ENCODE measurements at places on chromosomes 4 and X.

- no peak overlapping the region for H3K27ac ChIP-seq
- no peaks in the 10 kb centered on the region for H3K4me1 ChIP-seq
- no peak overlapping the region for H3K4me3 ChIP-seq
- peaks cover 1% of the 10 kb centered on the region for H3K27me3 ChIP-seq
- no peaks in the 10 kb centered on the region for H3K36me3 ChIP-seq
- no peak for DNase-seq
Observed at GRCh38 chr4:104815665-104816064, 321.0 kb upstream of the CXXC4 start.

- no peak overlapping the region for H3K27ac ChIP-seq
- no peak for DNase-seq
- H3K4me1 ChIP-seq: no peaks in the 10 kb centered on the region
- H3K4me3 ChIP-seq: no peak overlapping the region
- no peaks in the 10 kb centered on the region for H3K36me3 ChIP-seq
Observed at GRCh38 chrX:120677004-120677652, 47.3 kb upstream of the C1GALT1C1 start.

GRCh38 chrX:155938132-155938531 lies 57.0 kb downstream of the VAMP7 start:
- no peak for DNase-seq
- no peak overlapping the region for H3K27ac ChIP-seq
- H3K4me1 ChIP-seq: no peaks in the 10 kb centered on the region
- no peak overlapping the region for H3K4me3 ChIP-seq

DNA sequence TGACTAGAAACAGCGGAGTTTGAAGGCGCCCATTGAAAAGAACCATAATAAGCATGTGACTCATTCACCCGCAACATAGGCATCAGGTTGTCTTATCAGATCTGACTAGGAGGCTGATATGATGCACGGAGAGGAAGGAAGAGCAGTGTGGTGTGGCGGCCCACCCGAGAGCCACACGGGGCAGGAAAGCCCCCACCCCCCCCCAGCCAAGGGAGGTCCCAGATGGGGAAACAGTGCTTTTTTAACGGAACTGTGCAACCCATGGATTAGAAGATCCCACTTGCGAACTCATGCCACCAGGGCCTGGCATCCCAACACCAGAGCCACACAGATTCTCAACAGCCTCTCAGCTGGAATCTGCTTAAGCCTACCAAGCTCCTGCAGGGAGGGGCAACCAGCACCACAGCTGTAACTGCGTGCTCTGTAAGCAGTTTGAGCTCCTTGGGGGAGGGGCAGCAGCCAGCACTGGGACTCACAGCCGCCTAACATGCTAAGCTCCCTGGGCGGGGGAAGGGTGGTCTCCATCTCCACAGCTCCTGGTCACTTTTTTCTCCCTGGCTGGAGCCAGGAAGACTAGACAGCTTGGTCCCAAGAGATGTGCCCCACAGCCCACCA lies 466.2 kb downstream of the PDGFC start:
- no peaks in the 10 kb centered on the region for H3K36me3 ChIP-seq
- DNase-seq: no peak
- H3K27me3 ChIP-seq: no peaks in the 10 kb centered on the region
- H3K27ac ChIP-seq: no peak overlapping the region
- H3K4me1 ChIP-seq: no peaks in the 10 kb centered on the region

DNA sequence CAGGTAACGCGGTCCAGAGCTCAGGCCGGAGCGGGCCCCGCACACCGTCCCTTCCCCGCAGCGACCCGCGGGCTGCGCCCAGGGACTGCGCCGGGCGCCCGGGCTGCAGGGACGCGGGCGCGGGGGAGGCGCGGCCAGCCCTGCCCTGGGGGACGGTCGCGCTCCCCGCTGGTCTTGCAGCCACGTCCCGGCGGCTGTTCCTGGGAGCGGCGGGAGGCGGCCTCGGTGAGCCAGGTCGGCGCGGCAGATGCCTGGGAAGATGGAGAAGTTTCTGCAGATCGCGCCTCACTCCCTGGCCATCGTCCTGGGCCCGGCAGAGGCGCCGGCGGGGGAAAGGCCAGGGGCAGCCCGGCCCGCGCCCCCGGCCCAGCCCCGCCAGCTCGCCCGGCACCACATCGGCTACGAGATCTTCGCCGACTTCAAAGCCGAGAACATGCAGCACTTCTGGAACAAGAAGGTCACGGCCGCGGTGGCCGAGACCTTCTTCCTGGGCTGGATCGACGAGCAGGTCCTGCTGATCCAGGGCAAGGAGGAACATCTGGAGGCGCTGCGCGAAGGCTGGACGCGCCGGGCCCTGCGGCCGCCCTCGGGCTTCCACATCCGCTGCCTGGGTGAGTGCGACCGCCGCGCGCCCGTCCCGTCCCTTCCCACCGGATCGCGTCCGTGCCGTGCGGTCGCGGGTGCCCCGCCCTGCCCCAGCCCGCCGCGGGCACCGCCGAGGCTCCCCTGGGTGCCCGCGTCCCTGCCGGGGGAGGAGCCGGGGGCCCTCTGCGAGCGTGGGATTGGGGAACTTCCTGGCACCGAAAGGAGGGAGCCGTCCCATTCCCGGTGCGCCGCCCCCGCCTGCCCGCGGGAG lies 107.4 kb upstream of the STOX2 start:
- H3K4me3 ChIP-seq: no peak overlapping the region
- H3K27ac ChIP-seq: no peak overlapping the region
- DNase-seq: peak; percentile 42
- peaks cover 7% of the 10 kb centered on the region for H3K4me1 ChIP-seq
- peaks cover 10% of the 10 kb centered on the region for H3K36me3 ChIP-seq

DNA sequence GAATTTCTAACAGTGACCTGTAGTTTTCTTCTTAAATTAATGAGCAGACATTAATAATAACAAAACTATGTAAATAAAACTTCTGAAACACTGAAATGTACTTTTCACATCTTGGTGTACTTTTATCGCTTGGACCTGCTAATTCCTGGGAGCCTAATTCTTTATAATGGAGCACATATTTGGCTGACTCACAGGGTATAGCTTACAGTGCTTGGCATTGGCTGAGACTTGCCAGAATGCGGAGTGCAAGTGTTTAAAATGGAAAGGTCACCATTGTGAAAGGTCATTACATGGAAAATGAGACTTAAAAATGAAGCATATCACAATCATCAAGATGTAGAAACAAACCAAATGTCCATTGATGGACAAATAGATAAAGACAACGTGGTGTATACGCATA lies 137.3 kb upstream of the PDLIM3 start:
- no peaks in the 10 kb centered on the region for H3K36me3 ChIP-seq
- peaks cover 4% of the 10 kb centered on the region for H3K4me1 ChIP-seq
- no peak overlapping the region for H3K27ac ChIP-seq
- peaks cover 2% of the 10 kb centered on the region for H3K27me3 ChIP-seq
- no peak overlapping the region for H3K4me3 ChIP-seq

GRCh38 chrX:9378980-9379696 lies 85.7 kb upstream of the TBL1X start:
- H3K36me3 ChIP-seq: no peaks in the 10 kb centered on the region
- H3K27ac ChIP-seq: no peak overlapping the region
- H3K4me1 ChIP-seq: no peaks in the 10 kb centered on the region
- no peak for DNase-seq
- peaks cover 2% of the 10 kb centered on the region for H3K27me3 ChIP-seq

DNA sequence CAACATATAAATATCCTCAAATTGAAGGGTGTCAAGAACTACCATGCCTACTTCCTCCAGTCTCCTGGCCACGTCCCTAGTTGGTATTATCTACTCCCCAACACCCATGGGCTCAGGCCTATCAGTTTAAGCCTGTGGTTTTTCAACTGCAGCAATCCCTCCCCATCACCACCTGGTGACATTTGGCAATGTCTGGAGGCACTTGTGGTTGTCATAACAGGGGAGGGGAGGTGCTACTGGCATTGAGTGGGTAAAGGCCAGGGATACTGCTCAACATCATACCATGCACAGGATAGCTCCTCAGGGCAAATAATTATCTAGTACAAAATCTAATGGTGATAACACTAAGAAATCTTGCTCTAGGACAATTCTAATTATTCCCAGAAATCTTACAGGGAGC lies 95.3 kb downstream of the COMMD8 start:
- no peak for DNase-seq
- H3K36me3 ChIP-seq: no peaks in the 10 kb centered on the region
- no peak overlapping the region for H3K27ac ChIP-seq
- H3K4me3 ChIP-seq: no peak overlapping the region

DNA sequence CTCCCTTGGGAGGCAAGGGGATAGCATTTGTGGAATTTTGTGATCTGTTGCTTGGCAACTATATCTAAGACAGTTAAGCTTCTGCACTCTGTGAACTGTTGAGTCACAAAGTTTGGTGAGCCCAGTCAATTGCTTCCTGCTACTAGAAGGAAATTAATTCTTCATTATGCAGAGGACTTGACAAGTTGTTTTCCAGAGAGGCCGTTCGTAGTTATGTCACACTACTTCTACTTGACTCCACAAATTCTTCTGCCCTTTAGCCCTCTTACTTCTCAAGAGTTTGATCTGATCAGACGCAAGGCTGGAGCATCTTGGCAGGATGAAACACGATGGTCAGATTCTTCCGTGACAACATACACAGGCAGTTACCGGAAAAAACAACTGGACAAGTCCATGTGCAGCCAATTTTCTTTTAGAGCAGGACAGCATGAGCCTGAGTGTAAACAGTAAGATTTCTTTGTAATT lies at the start of gene C4orf51:
Gene C4orf51, plus strand, starts transcription at position 156 of the 465 bp plus-strand sequence. Its CDS starts 58 bp downstream, at position 214.
- H3K36me3 ChIP-seq: no peaks in the 10 kb centered on the region
- H3K4me3 ChIP-seq: no peak within 1 kb of the TSS
- H3K27me3 ChIP-seq: no peaks in the 10 kb centered on the region
- DNase-seq: no peak
- no peak within 1 kb of the TSS for H3K27ac ChIP-seq
- no peaks in the 10 kb centered on the region for H3K4me1 ChIP-seq

GRCh38 chr4:3767570-3768288 lies 1.5 kb downstream of the ADRA2C start:
- H3K36me3 ChIP-seq: peaks cover 3% of the 10 kb centered on the region
- H3K4me3 ChIP-seq: peak overlapping the region; percentile 88
- peaks cover 11% of the 10 kb centered on the region for H3K27me3 ChIP-seq

DNA sequence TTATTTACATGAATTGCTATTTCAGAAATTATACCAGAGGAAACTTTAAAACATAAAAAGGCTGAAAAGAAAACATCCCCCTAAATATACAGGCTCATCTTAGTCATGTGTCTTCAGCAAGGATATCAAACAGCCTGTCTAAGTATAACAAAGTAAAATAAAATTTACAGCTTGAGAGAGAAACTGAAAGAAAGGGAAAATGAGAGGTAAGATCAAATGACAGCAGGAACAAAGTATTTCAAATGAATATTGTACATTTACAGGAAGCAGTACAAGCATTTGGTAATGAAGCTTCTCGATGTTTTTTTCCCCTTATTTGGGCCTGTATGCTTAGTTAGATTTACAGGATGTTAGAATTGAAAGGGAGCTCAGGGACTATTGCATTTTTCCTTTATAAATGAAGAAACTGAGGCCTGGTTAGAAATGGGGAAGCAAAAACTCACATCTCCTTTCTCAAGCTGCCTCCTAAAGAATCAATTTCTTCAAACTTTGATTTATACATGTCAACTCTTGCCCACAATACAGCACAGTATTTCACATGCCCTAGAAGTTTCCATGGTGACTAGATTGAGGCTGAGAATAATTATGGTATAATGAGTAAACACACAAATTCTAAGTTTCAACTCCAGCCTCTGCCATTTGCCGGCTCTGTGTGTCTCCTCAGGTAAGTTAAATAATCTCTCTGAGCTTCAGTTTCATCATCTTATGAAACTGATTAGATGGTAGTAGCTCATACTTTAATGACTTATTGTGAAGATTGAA lies 29.3 kb downstream of the DAPP1 start:
- no peak overlapping the region for H3K27ac ChIP-seq
- no peaks in the 10 kb centered on the region for H3K27me3 ChIP-seq
- no peak for DNase-seq
- no peaks in the 10 kb centered on the region for H3K4me1 ChIP-seq
- H3K36me3 ChIP-seq: no peaks in the 10 kb centered on the region

DNA sequence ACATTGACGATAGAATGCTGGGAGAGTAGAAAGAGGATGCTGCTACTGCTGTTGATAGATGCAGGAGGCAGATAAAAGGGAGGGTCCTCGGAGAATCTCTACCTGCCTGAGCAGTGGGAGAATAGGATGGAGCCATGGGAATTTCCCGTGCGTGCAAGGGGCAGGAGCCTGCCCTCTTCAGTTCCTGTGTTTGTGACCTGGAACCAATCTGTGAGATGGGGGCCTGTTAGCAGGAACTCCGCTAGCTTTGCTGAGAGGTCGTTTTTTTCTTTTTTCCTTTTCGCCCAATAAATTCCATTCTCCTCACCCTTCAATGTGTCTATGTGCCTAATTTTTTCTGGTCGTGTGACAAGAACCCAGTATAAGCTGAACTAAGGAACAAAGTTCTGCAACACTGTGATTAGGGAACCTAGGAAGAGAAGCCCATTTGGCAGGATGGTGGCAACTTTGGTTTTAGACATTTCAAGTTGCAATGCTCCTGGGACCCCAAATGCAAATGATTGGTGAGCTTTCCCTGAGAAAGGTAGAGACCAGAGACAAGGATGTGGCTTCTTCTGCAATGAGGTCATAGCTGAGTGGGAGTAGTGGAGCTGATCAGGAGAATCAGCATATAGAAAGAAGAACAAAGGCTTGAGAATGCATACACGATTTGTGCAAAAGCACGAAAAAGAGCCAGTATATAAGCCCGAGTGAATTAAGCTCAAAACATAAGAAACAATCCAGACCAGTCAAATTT lies 23.9 kb downstream of the SLC39A8 start:
- peak overlapping the region; percentile 87 for H3K27ac ChIP-seq
- DNase-seq: peak; percentile 30
- H3K36me3 ChIP-seq: peaks cover 35% of the 10 kb centered on the region
- peak overlapping the region; percentile 76 for H3K4me3 ChIP-seq

DNA sequence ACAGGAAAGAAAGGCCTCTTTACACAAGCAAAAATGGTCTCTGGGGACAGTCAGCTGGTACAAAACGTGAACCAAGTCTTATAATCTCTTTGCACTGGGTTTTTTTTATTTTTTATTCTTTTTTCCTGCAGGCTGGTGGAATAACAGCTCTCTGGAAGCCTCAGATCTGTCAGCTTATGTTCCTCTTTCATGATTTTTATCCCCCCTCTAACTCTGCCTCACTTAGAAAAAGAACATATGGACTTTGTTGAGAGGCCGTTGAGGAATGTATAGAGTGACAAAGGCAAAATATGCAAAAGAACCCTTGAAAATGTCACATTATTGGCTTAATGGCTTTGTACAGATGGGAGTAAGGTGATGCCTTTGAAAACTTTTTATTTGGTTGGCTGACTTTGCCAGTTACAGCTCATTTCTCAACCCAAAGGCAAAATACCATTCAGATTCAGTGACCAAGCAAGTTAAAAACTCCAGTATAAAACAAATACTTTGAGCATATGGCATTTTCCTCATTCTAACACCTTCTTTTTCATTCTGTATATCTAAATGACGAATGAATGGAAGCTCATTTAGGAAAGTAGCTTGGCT lies 111.1 kb downstream of the RNF150 start:
- no peak overlapping the region for H3K4me3 ChIP-seq
- H3K27me3 ChIP-seq: no peaks in the 10 kb centered on the region
- H3K27ac ChIP-seq: no peak overlapping the region
- H3K36me3 ChIP-seq: no peaks in the 10 kb centered on the region
- H3K4me1 ChIP-seq: peaks cover 5% of the 10 kb centered on the region

- H3K27ac ChIP-seq: no peak overlapping the region
- no peak overlapping the region for H3K4me3 ChIP-seq
- no peaks in the 10 kb centered on the region for H3K4me1 ChIP-seq
- no peak for DNase-seq
Observed at GRCh38 chr4:57443308-57443707, 333.1 kb upstream of the IGFBP7 start.
